T-cell (primary cell): ENCODE measurements at places on chromosomes 4 and X. TPM values are rescaled to one million over a fixed set of nuclear protein-coding genes. Genes with fewer than 3 reads are reported as not detected.

Gene PIGA
- total RNA-seq = 15.9 TPM

- DNase-seq = no peak
- H3K27me3 ChIP-seq = no peaks in the 10 kb centered on the region
- H3K4me1 ChIP-seq = no peaks in the 10 kb centered on the region
- H3K36me3 ChIP-seq = no peaks in the 10 kb centered on the region
- H3K4me3 ChIP-seq = no peak overlapping the region
- no peak overlapping the region for H3K27ac ChIP-seq
These were observed 129.0 kb upstream of the TEX13A start for GRCh38 chrX:105349476-105349875.

DNA sequence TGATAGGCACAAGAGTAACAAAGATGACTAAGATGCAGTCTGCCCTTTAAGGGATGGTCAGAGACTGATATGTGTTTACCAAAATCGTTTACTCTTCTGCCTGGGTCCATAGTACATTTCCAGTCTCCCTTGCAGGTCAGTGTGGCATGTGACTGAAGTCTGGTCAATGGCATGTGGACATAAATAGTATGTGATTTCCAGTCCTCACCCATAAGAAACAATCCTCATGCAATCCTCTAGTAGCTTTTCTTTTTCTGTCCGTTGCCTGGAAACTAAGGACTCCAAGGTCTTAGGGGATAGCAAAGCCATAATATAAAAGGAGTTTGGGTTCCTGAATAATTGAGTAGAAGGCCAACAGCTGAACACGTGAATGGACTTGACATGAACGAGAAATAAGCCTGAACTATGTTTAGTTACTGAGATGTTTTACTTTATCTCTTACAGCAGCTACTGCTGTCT, 1.1 kb downstream of the SLC9B2 start:
- peak overlapping the region; percentile 84 for H3K4me3 ChIP-seq
- DNase-seq = no peak
- H3K36me3 ChIP-seq = no peaks in the 10 kb centered on the region
- H3K27ac ChIP-seq = peak overlapping the region; percentile 98

GRCh38 chr4:4271912-4272311, 18.0 kb downstream of the LYAR start:
- no peak overlapping the region for H3K4me3 ChIP-seq
- peak overlapping the region; percentile 100 for H3K27ac ChIP-seq
- DNase-seq = no peak
- peaks cover 21% of the 10 kb centered on the region for H3K36me3 ChIP-seq
- no peaks in the 10 kb centered on the region for H3K27me3 ChIP-seq

GRCh38 chr4:159010563-159011260, 92.2 kb upstream of the RAPGEF2 start:
- no peaks in the 10 kb centered on the region for H3K27me3 ChIP-seq
- H3K4me1 ChIP-seq = no peaks in the 10 kb centered on the region
- H3K4me3 ChIP-seq = no peak overlapping the region
- no peaks in the 10 kb centered on the region for H3K36me3 ChIP-seq

- no peaks in the 10 kb centered on the region for H3K36me3 ChIP-seq
- no peak overlapping the region for H3K27ac ChIP-seq
- no peak overlapping the region for H3K4me3 ChIP-seq
- no peaks in the 10 kb centered on the region for H3K4me1 ChIP-seq
- H3K27me3 ChIP-seq = peaks cover 2% of the 10 kb centered on the region
- no peak for DNase-seq
These were observed 235.3 kb downstream of the TENM3 start for GRCh38 chr4:182478475-182478874.

- no peak overlapping the region for H3K27ac ChIP-seq
- DNase-seq = no peak
- H3K36me3 ChIP-seq = no peaks in the 10 kb centered on the region
- H3K4me3 ChIP-seq = no peak overlapping the region
These were observed 84.7 kb downstream of the DCTD start for GRCh38 chr4:182832352-182833120.

DNA sequence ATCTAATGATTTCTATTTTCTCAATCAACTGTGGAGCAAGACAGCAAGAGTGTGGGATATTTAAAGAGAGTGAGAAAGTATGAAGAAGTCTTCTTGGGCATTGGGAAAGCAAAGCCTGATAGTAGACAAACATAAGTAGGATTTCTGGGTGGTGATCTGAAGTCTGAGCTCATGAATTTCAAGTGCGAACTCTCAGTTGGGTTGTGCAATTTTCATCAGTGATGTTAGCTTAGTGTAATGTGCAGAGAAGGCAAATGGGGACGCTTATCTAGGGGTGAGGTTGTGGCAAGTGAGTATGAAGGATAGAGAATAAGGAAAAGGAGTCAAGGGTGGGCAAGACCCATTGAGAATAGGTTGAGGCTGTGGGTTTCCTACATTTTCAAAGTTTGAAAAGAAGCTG, 23.7 kb downstream of the VGLL1 start:
- DNase-seq = no peak
- H3K27ac ChIP-seq = no peak overlapping the region
- no peaks in the 10 kb centered on the region for H3K36me3 ChIP-seq
- no peaks in the 10 kb centered on the region for H3K4me1 ChIP-seq
- no peak overlapping the region for H3K4me3 ChIP-seq
